ENCODE measurements at places on chromosomes 6 and 20.

DNA sequence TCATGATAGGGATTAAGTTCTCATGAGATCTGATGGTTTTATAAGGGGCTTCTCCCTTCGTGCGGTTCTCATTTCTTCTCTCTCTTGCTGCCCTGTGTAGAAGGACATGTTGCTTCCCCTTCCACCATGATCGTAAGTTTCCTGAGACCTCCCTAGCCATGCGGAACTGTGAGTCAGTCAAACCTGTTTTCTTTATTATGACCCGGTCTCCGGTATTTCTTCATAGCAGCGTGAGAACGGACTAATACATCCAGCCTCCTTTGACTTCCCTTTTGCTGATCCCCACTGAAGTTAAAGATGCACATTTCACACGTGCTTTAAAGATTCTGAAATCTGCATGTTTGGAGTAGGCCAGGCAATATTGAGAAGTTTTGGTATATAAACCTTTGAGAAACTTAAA, 543.1 kb downstream of the PRKN start:
- DNase-seq = no peak

GRCh38 chr20:24989162-24989561, 3.4 kb downstream of the APMAP start:
- DNase-seq = peak; percentile 44

- no peak for DNase-seq
Measured at GRCh38 chr20:23203951-23204730, 118.0 kb upstream of the CD93 start.

- peak; percentile 61 for DNase-seq
Measured at GRCh38 chr6:113854531-113855499, 2.3 kb upstream of the MARCKS start.

DNA sequence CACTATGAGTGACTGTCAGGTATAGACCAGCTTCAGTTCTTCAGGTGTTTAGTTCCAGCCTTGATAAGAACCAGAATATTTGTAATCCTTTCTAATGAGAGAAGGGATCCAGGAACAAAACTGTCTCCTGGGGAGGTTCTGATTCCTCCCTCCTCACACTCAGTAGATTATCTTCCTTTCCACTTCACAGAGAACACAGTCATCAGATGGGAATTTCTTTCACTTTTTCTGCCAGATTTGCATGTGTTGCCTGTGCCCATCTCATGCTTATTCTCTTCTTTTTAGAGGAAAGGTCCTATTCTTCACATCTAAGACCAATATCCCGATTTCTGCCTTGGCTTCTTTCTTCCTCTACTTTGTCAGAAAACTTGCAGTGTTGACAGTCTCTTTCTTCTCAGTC, 50.8 kb downstream of the CD109 start:
- DNase-seq = no peak

GRCh38 chr6:129312880-129313279, 397.1 kb downstream of the ARHGAP18 start:
- no peak for DNase-seq

Measured in right atrium auricular region (tissue), 2 donors.